ENCODE measurements at places on chromosomes 2 and 18.

DNA sequence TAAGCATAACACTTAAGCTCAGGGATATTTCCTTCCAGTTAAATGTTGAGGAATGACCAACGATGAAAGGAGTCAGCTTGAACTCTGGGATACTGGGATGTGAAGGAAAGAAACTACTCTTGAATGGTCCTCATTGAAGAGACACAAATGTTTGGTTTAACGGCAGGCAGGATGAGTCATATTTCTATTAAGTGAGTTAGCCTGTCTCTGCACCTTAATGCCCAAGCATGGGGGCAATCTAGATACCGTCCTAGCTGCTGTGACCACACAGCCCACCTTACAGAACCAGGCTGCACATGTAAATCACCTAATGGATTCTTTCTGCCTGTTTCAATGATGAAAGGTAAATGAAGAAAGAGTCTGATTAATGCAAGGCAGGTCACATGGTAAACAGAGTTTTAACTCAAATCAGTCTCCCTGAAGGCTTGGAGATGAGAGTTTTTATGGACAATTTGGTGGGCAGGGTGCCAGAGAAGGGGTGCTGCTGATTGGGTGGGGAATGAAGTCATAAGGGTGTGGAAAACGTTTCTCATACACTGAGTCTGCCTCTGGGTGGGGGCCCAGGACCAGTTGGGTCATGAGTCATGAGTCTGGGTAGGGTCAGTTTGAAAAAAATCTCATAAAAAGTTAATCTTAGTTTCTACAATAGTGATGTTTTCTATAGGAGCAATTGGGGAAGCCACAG lies 144.6 kb upstream of the MMADHC start:
- no peak for DNase-seq

- no peak for DNase-seq
Measured at GRCh38 chr2:154046493-154046892, 174.8 kb downstream of the GALNT13 start.

DNA sequence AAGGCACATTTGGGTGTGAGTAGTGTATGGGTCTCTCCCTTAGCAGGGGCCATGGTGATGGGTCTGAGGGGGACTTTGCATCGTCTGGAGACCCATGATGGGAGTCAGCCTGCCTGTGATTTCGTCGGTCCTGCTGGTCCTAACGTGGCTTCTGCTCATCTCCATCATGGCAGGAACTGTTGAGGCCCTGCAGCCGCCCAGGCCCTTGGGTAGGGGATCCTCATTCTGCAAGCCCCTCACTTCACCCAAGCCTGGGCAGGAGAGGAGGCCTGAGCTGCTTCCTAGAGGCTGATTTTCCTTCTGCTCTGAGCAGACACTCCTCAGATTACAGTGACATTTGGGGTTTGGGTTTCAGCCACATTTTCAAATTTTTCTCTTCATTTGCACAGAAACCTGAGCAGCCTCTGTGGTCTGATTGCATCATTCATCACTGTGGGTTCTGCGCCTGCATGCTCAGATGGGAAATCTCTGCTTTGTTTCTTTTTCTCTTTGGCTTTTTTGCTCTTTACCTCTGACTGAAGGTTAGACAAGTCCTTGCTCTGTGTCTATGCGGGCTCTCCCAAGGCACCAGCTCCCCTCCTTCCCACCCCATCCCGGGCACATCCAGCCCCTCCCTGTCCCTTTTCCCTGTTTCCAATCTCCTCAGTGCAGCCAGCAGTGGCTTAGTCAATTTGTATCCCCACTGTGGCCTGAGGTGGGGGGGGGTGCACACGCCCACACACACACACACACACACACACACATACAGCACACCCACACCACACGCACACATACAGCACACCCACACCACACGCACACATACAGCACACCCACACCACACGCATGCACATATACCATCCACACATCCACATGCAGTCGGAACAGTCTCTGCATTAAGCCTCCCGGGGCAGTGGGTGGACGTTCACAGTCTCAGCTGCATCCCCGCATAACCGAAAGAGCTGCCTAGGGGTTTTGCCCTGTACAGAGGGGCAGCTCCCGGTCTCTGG lies 305.4 kb upstream of the HS6ST1 start:
- no peak for DNase-seq

DNA sequence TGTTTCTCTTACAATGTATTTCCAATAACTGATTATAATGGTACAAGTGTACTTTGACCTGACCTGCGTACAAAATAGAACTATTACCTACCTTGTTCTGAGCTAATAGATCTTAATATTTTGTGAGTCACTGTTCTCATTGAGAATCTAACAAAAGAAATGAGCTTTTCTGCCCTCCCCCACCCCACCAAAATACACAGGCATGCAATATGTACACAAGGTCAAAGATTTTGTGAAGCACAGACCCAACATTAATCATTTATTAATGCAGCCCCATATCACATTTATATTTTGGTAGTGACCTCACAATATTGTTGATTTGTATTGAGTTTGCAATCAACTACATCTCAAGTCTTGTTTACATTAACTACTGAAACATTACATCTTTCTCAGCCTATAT lies 86.5 kb downstream of the CDH20 start:
- no peak for DNase-seq

- DNase-seq, result no peak
Measured at GRCh38 chr2:149015926-149016563, 22.5 kb upstream of the LYPD6B start.

DNA sequence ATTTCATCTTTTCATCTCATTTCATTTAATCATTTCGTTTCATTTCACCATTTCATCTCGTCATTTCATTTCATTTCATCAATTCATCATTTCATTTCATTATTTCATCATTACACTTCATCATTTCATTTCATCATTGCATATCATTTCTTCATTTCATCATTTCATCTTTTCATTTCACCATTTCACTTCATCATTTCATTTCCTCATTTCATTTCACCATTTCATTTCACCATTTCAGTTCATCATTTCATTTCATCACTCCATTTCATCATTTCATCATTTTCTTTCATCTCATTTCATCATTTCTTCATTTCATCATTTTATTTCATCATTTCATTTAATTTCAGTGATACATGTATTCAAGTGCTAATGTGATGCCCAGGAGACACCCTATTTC lies 127.1 kb downstream of the ANKRD30BL start:
- DNase-seq, result no peak
